ENCODE measurements at places on chromosomes 3 and 15. TPM values are rescaled to one million over a fixed set of nuclear protein-coding genes. Genes with fewer than 3 reads are reported as not detected.

The EPHA3 gene
- 1.9 TPM for total RNA-seq

The DZIP1L gene
- total RNA-seq: 40.7 TPM

The GNAT1 gene
- not detected for total RNA-seq

The ARHGAP11A gene
- 50.8 TPM for total RNA-seq

The BLM gene
- 9.7 TPM for total RNA-seq

The SOX14 gene
- total RNA-seq: not detected

The TAGLN3 gene
- 29.5 TPM for total RNA-seq

The C3orf20 gene
- not detected for total RNA-seq

The PCLAF gene
- total RNA-seq: 44.9 TPM

The ERICH6 gene
- not detected for total RNA-seq

The TRH gene
- not detected for total RNA-seq

The SLC24A5 gene
- total RNA-seq: not detected

The GPR27 gene
- 0.12 TPM for total RNA-seq

The KCNH8 gene
- total RNA-seq: under 0.01 TPM

The STRIT1 gene
- not detected for total RNA-seq

The NR1D2 gene
- total RNA-seq: 73.4 TPM

The GRAMD2A gene
- total RNA-seq: 0.33 TPM

The SNX22 gene
- 0.87 TPM for total RNA-seq

The PIGZ gene
- total RNA-seq: 3.9 TPM

The SLC12A1 gene
- total RNA-seq: not detected

The MRAS gene
- 73.6 TPM for total RNA-seq

The AAGAB gene
- total RNA-seq: 51.2 TPM

The TGM4 gene
- total RNA-seq: not detected

The CCR8 gene
- total RNA-seq: not detected

Data from uterine smooth muscle cell (primary cell).